Epithelial cell of prostate (primary cell): ENCODE measurements at places on chromosomes 7 and 10.
A peak's percentile ranks its signal among the peaks of the same experiment; 100 is the strongest.

- no peak for DNase-seq
Measured at GRCh38 chr10:77644557-77645243, 7.1 kb upstream of the KCNMA1 start.

- peak; percentile 95 for DNase-seq
Measured at GRCh38 chr7:5423976-5424748, 528 bp upstream of the TNRC18 start.

- DNase-seq = no peak
Measured at GRCh38 chr10:93773120-93773519, 15.4 kb downstream of the LGI1 start.

DNA sequence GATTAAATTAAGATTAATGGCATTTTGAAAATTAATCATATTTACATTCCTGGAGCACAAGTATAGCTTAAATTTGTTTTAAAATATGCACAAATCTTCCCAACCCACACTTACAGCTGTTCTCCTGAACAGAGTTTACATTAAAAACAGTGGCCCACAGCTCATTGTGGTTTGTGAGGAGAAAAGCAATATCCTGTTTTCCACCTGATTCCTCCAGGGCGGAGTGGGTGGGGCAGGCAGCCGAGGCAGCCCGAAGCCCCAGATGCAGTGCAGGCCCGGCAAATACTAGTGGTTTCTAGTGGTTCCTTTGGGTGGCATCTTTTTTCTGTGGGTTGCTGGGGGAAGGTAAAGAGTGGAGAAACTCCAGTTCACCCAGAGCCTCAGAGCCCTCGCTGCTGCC, 280.8 kb downstream of the ARHGAP12 start:
- DNase-seq = no peak

DNA sequence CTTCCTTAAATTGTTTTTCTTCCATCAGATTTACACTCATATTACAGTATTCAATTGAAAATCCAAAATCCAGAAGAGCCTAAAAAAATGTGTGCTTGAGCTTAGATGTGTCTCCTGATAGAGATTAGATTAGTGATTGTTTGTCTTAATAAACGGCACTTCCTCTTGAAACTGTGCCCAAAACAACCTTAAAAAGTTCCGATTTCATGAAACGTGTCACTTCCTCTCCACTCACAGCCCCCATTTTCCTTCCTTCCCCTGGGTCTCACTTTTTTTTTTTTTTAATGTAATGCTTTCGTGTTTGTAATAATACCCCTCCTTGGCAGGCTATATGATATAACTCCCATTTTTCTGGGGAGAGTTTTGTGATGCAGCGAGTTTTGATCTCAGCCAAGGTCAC, 114.8 kb upstream of the ADO start:
- DNase-seq = no peak

- DNase-seq = no peak
Measured at GRCh38 chr7:126659124-126659523, 593.6 kb downstream of the GRM8 start.

GRCh38 chr7:29877196-29877595, 70.9 kb downstream of the WIPF3 start:
- no peak for DNase-seq
